NCI-H460 (cell line): ENCODE measurements at places on chromosomes 4 and X. TPM values are rescaled to one million over a fixed set of nuclear protein-coding genes. Genes with fewer than 3 reads are reported as not detected.
A peak's percentile ranks its signal among the peaks of the same experiment; 100 is the strongest.

DNA sequence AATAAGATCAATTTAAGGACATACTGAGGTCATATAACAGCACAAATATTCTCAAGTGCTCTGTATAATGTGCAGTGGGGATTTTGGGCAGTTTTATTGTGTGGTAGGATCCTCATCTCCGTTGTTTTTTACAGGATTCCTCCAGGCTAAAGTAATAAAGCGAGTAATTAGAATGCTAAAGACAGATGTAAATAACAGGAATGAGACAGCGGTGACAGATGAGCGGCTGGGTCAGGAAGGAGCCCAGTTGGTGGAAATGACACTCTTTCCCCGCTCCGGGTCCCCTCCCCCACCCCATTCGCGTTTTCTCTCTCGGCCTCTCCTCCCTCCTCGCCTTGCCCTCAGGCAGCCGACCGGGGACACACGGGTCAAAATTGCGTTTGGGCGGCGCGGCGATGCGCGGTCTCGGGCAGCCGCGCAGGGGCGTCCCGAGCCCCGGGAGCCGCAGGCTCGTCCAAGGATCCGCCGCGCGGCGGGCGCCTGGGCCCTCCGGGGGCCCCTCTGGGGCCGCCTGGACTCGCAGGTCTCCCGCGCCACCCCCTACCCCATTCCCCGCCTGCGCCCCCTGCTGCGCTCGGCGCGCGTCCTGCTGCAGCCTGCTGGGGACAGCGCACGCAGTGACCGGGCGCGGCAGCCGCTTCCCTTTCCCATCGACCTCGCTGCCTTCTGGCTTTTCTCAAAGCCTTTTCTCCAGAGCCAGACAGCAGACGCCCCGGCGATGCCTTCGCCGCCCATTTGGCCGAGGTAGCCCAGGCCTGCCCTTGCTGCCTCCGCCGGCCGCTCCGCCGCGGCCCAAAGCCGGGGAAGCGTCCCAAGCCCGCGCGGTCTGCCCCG is 16.2 kb downstream of the POU4F2 start:
- no peak for DNase-seq

DNA sequence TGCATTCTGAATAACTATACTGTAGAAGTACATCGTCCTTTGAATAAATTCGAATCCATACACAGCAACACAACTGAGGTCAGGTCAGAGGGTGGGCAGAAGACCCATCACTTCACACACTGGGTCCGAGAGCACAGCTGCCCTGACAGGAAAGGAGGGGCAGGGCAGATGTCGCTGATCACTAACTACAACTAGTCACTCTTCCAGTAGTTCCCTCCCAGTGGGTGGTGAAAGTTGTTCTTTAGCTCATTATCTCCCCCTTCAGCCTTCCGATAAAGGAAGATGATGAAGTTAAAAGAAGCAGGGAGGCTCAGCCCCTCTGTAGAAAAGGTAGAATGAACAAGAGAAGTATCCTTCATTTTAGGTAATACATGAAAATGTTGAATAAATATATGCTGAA is 278.9 kb downstream of the INPP4B start:
- DNase-seq, result peak; percentile 1

GRCh38 chr4:48100256-48100655 is 33.8 kb downstream of the TXK start:
- no peak for DNase-seq

- DNase-seq, result no peak
These were observed 591.2 kb downstream of the ZNF674 start for GRCh38 chrX:45954026-45954425.

- no peak for DNase-seq
These were observed 110.4 kb downstream of the AFF1 start for GRCh38 chr4:87045234-87045558.

- DNase-seq, result no peak
These were observed 17.4 kb downstream of the ADGRG4 start for GRCh38 chrX:136318156-136318555.

GRCh38 chr4:58144721-58145120 is 1034.5 kb upstream of the IGFBP7 start:
- DNase-seq, result no peak

DNA sequence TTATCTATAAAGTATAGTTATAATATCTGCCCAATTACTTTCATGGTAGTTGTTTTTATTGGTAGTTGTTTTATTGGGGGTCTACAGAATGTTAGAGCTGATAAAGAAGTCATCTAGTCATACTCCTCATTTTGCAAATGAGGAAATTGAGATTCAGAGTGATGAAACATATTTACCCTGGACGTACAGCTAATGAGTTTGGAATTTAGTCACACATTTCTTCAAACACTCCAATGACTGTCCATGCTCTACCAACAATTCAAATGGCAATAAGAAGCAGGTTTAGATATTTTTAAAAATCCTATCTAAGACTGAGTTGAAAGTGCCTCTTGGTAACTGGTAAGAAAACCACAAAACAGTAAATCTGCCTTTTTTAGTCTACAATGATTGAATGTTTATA is 98.2 kb downstream of the MAGEC1 start:
- DNase-seq, result peak; percentile 15

DNA sequence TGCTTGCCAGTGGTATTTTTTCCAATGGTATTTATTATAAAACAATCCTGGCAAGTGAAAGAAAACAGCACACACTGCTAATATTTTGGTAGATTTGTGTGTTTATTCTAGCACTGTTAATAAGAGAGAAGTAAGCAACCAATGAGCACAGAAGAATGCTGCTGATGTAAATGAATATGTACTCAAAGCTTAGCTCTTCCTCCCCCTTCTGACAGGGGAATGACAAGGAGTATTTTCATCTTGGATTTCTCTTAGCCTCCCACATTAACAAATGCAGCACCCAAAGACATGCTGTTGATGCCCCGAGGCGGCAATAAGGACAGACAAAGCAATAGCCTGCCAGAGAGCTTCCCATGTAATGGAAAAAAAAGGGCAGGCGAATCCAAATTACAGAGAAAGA is 18.6 kb downstream of the ARHGAP6 start:
- no peak for DNase-seq

GRCh38 chr4:6811165-6811564 is 28.6 kb downstream of the KIAA0232 start:
- no peak for DNase-seq

DNA sequence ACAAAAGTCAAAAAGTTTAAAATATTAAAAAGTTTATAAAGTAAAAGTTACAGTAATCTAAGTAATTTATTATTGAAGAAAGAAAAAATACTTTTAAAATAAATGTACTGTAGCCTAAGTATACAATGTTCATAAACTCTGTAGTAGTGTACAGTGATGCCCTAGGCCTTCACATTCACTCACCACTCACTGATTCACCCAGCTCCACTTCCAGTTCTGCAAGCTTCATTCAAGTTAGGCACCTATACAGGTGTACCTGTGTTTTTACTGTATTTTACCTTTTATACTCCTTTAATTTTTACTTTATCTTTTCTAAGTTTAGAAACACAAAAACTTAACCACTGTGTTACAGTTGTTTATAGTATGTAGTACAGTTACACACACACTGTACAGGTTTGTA is 40.1 kb upstream of the AGA start:
- no peak for DNase-seq

GRCh38 chrX:2401201-2401589 is 99.6 kb downstream of the DHRSX start:
- no peak for DNase-seq

GRCh38 chr4:127622921-127623796 is 9.6 kb upstream of the INTU start:
- peak; percentile 23 for DNase-seq

GRCh38 chr4:176334066-176334465 is 14.3 kb downstream of the SPCS3 start:
- DNase-seq, result no peak

DNA sequence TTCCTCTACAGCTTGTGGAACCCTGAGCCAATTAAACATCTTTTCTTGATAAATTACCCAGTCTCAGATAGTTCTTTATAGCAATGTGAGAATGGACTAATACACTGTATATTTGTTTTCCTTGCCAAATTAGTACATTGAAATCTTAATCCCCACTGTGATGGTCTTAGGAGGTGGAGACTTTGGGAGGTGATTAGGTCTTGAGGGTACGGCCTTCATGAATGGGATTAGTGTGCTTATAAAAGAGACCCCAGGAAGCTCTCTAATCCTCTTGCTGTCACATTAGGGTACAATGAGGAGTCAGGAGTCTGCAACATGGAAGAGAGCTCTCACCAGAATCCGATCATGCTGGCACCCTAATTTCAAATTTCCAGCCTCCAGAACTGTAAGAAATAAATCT is 86.6 kb downstream of the TIGD2 start:
- DNase-seq, result no peak

- peak; percentile 64 for DNase-seq
These were observed 33.9 kb upstream of the HPF1 start for GRCh38 chr4:169791527-169792156.

DNA sequence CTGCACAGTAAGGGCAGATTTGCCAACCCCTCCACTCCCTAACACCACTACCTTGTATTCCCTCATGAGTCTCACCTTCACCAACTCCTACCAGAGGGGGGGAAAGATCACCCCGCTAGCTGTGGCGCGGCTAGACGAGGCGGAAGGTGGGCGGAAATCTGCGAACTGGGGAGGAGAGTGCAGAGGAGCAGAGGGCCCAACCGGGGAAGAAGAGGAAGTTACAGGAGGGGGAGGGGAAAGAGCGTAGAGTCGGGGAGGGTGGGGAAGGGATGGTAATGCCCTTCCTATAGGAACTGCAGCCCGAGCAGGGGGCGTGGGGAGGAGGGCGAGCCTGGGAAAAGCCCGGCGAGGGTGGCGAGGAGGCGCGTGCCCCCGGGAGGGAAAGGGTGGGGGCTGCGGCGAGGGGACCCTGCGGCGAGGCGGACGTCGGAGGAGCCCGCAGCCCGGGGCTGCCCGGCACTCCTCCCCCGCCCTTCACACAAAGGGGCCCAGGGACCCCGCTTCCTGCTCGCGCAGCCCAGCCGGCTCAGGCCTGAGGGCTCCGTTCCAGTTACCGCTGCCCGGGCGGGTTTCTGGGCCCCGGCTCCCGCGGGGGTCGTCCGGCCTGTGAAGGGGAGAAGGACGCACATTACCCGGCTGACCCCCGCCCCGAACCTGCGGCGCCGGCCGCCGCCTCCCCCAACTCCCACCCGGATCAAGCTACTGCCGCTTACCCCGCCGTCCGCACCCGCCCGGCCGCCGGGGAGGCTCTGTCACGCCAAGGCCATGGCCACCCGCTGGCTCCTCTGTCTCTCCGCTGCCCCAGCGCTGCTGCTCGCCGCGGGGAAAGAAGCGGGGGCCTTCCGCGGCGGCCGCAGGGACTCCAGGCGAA is 1.8 kb downstream of the RAP2C start:
- DNase-seq, result peak; percentile 73

RTL3 gene
- total RNA-seq, result not detected in 2 replicates

SLC25A31 gene
- not detected in 2 replicates for total RNA-seq

FNIP2 gene
- 2.2 and 3.7 TPM in 2 replicates for total RNA-seq
